ENCODE measurements at places on chromosomes 7 and 10.

DNA sequence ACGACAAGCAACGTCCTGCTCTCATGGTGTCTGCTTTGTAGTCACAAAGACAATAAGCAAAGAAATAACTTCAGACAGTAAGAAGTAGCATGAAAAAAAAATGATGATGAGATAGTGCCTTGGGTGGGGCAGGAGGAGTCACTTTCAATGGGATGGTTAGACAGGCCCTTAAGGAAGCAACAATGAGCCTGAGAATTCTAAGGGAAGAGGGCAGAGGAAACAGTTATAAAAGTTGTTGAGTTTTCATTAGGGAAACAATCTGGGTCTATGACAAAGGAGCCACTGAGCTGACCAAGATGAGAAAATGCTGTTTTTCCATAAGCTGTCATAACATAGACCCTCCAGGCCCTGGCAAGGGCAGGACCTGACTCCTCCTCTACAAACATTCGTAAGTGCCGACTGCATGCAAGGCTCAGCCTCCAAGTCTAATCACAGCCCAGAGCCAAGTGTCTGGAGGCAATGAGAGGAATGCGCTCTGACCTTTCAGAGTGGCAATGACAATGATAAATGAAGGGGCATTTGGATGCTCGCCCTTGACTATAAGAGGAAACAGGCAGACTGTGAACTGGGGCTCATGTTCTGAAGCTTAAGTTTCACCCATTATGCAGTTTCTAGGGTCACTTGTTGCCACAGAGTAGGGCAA lies 43.7 kb downstream of the PPP1R3C start:
- no peak for DNase-seq

- no peak for DNase-seq
Observed at GRCh38 chr7:36407636-36408550, 18.2 kb downstream of the ANLN start.

DNA sequence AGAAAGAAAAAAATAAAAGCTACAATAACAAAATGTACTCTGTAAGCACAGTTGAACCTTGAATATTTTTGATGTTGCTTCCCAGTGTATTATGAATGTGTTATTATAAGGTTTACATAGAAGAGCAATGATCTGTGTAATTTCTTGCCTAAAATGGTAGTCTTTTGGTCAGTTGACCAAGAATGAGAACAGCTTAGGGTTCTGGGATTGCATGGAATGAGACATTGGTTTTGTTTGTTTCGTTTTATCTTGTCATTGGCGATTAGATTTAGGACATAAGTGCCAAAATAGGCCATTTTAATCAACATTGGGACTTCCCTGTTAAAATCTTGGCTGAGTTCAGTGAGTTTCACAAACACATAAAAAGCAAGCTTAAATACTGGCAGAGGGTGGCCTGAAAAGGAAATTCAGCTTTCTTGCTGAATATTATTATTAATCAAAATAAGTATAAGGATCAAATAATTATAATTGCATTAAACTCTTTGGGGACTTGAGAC lies 49.1 kb upstream of the GLCCI1 start:
- DNase-seq = no peak

DNA sequence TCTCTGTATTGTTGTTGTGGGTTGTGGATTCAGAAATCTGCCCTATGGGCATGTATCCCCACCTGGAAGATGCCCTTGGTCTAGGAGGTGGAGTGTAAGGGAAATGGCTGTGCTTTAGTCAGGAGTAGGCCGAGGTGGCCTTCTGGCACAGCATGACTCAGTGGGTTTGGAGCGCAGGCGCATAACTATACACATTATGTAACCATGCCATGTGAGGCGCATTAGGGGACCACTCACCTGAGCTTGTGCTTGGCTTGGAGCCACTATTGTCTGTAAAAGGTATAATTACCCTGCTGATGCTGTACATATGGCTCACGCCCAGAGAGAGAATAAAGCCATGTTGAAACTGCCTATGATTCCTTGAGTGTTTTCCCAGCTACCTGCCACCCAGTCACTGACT lies 20.6 kb upstream of the ADAMTS14 start:
- DNase-seq = no peak

DNA sequence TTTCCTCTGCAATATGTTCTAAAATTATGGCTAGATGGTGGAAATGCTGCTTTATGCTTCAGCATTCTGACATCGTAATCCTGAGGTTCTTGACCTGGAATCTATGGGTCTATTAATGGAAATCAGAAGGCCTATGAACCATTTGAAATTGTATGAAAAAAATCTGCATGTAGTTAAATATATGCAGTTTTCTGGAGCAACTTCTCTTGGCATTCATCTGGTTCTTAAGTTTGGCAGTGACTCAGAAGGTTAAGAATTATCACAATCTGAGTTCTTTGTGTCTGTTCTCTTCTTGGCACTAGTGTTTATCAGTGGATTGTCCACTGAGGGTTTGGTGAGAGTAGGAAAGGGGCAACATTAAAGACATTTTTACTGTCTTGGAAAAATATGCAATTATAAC lies 71.1 kb upstream of the FZD1 start:
- no peak for DNase-seq

- no peak for DNase-seq
Observed at GRCh38 chr10:104318810-104319741, 19.2 kb downstream of the ITPRIP start.
